Activated T-helper 1 cell treated with Interleukin-2 at 50 U/mL for 16 hours (primary cell): ENCODE measurements at places on chromosomes 6 and 20.

GRCh38 chr20:47317127-47317895, 39.2 kb downstream of the ZMYND8 start:
- peak; percentile 39 for DNase-seq

GRCh38 chr6:149544646-149545257, 1.1 kb downstream of the PPIL4 start:
- no peak for DNase-seq

DNA sequence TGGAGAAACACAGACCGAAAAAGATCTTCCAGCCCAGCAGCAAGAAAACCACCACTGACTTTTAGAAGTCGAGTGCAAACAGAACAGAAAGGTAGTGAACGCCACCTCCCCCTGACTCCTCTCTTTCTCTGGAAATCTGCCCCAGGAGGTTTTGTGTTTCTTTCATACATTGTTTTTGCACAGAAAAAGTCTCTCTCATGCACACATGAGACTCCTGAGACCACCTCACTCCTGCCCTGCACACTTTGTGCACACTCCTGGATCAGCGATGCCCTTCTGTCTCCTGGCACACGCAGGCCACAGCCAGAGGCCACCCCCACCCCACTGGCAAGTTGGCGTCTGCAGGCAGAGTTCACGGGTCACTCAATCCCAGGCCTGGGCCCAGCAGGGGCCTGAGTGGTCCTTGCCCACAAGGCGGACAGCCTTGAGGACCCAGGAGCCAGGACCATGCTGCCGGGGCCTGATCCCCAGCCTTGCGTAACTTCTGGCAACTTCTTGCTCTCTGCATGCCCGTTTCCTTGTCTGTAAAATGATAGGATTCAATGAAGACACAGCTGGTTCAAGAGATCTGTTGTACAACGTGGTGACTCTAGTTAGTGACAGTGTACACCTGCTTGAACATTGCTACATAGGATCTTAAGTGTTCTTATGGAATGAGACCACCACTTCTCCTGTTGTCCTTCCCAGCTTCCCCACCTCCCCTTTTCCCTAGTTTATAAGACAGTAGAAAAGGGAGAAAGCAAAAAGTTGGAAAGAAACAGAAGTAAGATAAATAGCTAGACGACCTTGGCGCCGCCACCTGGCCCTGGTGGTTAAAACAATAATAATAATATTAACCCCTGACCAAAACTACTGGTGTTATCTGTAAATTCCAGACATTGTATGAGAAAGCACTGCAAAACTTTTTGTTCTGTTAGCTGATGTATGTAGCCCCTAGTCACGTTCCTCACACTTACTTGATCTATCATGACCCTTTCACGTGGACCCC, 30.2 kb upstream of the CST7 start:
- no peak for DNase-seq

DNA sequence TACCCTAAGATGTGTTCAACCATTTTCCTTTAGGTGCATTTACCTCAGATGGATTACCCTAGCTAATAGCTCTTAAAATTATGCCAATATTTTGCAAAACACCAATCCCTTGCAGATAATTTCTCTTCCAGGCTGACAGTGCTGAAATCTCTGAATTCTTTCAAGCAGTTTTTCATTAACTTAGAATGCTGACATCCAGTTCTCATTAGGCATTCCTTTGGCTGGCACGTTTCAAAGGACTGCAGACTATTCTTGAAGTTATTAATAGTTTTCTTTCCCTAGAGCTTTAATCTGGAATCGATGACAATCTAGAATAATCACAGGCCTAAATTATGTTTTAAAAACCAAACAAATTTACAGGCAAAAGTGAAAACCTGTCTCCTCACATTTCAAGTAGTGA, 68.3 kb downstream of the SMLR1 start:
- DNase-seq = no peak

- DNase-seq = no peak
These were observed 64.2 kb upstream of the CCN6 start for GRCh38 chr6:111989743-111990142.

GRCh38 chr6:37005061-37005810, at the start of gene FGD2:
Gene FGD2 (plus strand): TSS chr6:37005655. CDS start chr6:37005818, 163 bp downstream.
- no peak for DNase-seq

DNA sequence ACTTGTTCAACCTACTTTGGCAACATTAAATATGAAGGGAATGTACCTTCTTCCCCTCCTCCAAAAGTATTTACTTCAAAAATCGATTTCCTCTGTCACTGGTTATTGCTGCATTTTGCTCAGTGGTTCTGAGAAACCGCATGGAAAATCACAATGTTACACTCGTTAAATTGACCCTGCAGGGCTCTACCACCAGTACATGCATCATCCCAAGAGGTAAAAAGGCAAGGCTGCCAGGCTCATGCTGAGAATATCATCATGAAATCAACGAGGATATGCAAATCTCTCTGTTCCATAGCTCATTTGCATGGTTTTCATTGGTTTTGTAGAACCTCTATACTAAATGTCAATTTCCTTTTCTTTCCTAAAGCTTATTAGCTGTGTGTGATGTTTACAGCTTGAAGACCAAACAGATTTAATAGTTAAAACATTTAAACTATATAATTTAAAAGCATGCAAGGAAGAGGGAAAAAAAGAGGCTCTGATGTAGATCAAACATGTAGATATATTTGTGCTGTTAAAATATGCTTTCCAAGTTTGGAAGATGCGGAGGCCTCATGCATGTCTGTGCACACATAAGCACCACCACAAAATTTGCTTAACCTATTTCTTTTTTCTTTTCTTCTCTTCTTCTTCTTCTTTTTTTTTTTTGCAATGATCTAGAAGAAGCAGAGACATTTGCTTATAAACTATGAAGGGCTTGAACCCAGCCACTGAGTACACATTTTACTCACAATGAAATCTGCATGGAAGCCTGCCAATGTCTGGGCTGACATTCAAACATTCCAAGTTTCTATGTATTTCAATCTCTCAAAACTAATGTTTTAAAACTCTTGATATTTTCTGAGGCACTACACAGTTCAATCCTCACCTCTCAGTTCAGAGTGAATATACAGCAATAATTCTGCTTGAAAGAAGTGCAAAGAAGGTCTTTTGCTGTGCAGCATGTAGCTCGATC, 194.0 kb downstream of the GMPR start:
- DNase-seq = no peak

GRCh38 chr6:3426927-3427686, 29.7 kb downstream of the SLC22A23 start:
- no peak for DNase-seq

DNA sequence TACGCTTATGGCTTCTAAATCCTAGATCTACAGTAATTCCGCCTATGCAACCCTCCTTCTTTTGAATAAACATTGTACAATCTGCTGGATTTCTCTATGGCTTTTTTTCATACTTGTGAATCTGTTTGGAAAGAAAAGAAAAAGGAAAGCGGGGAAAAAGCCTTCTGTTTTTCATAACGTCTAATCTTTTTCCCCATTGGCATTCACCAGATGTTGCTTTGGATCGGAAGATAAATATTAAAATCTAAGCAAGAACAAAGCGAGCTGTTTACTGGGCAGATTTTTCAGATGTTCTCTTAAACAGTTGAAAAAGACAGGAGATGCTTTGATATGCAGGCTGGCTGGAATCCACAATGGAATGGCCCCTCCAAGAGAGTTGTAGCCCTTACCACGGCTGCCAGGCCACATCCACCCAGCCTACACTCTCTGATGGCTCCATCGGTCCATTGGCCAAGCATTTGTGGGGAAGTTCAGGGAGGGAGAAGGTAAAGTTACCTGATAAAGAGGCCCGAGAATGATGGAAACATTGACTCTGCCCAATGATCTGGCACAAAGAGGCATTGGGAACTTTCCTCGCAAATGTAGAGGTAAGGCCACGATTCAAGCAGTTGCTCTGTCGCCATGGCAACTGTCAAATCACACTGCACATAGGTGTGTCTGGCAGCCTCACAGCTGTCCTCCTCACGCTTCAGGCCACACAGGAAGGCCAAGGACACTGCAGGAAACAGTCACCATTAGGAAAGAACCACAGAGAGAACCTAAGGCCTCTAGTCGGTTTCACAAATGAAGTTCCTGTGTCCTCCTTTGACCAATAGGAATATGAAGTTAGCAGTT, 70.3 kb downstream of the PKHD1 start:
- no peak for DNase-seq

GRCh38 chr20:23043376-23043775, 6.1 kb downstream of the THBD start:
- no peak for DNase-seq
